Stimulated activated CD4-positive, alpha-beta T cell treated with anti-CD3 and anti-CD28 coated beads, Interleukin-1b, Interleukin-23, amount 100 ng/mL, for 1 hour (primary cell): ENCODE measurements at places on chromosomes 7 and 10.

DNA sequence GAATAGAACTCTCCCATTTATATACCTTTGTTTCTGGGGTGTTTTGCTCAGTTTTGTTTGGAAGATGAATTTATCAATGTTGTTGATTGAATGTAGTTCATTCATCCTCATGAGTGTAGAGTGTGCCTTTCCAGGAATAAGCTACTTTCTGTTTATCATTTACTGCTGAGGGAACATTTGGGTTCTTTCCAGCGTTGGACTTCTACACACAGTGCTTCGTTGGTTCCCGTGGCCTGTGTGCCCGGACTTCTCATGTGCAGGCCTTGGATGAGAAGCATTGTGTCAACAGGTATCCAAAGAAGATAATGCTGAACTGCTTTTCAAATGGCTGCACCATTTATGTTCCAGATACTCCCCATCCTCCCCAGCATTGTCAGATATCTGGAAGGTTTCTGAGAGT lies 107.6 kb upstream of the TNS3 start:
- DNase-seq, result no peak

DNA sequence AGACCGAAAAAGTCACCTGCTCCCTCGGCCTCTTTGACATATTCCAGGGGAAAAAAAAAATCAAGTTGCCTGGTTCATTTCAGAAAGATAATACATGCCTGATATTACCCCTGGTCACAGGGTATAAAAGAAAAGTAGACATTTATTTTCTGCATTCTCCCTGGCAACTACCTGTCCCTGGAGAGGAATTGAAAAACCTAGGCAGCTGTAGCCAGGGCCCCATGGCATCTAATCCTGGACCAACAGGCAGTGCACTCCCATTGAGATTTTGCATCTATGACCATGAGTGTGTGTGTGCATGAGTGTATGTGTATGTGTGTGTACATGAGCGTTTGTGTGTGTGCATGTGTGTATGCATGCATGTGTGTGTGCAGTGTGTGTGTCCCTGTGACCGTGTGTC lies 338.2 kb upstream of the PFKP start:
- DNase-seq, result no peak

- no peak for DNase-seq
These were observed 62.9 kb downstream of the AKR1B1 start for GRCh38 chr7:134396031-134396430.

DNA sequence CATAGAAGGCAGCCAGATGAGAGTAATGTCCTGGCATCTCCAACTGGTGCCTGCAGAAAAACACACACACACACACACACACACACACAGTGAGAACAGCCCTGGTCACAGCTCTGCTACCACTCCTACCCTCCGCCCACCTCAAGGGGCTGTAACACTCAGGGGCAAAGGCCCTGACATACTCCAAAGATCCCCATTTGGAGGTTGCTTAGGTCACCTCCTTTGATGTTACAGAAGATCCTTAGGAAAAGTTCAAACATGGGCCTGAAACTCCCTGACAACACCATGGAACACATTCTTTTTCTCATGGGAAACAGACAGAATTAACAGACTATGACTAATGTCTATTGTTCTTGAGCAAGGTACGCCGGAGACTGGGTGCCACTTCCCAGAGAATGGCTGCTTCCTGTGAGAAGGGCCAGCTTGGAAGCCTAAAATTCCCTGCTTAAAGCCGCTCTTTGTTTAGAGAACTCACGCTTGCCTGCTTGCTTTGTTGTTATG lies 27.7 kb downstream of the DENND11 start:
- DNase-seq, result no peak

DNA sequence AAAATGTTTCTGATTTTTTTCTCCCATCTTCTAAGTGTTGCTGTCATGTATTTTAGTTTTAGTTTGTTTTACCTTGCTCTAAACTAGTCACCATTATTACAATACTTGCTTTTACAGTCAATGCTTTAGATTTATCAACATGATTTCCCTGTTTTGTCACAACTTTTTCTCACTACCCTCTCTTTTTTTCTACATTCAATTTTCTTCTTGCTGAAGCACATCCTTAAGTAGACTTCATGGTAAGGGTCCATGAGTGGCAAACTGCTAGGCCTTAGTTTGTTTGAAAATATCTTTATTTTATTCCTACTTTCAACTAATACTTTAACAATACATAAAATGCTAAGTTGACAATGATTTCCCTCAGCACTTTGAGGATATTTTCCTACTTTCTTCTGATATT lies 173.5 kb downstream of the DNAJC1 start:
- no peak for DNase-seq

DNA sequence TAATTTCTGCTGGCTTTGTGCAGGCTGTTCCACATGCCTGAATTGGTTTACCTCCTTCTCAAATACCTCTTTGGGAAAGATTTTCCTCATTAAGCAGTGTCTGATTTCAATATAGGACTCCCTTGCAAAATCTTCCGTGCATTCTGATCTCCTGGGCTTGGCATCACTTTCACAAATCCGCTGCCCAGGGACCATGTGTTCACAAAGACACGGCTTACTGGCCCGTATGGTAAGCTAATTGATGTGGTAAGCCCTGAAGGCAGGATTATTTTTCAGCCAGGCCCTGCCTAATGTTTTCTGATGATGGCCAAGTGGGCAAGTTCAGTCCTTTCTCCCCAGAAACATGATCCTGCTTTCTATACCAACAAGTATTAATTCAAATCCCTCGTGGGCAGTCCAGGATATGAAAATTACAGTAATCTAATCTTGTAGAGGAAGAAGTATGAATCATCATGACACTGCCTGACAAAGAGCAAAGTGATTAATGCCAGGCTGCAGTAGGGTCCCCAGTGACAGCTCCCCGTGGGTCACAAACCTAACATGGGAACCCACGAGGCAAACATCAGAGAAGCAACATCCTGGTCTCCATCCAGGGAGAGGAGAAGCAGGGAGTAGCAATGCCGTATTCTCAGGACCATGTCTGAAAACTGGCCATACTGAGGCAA lies 11.6 kb upstream of the SVIL start:
- no peak for DNase-seq

- no peak for DNase-seq
These were observed 838.2 kb upstream of the POM121L12 start for GRCh38 chr7:52197221-52197620.

- no peak for DNase-seq
These were observed 7.8 kb downstream of the LIPM start for GRCh38 chr10:88810196-88810961.

DNA sequence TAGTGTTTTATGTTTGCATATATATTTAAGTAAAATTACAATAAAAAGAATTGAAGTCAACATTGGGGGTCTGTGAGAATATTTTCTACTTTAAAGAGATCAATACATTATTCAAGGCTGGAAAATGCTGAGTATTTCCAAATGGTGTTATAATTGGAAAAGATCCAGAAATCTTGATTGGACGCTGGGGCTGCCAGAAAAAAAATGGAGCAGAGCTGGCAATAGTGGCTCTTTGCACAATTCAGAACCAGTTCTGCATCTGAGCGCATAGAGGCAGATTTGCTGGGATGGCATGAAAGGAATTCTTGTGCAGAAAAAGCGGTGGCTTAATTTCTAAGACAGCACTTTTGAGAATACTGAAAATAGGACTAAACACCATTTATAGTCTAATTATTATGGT lies 10.8 kb upstream of the VWC2 start:
- no peak for DNase-seq

DNA sequence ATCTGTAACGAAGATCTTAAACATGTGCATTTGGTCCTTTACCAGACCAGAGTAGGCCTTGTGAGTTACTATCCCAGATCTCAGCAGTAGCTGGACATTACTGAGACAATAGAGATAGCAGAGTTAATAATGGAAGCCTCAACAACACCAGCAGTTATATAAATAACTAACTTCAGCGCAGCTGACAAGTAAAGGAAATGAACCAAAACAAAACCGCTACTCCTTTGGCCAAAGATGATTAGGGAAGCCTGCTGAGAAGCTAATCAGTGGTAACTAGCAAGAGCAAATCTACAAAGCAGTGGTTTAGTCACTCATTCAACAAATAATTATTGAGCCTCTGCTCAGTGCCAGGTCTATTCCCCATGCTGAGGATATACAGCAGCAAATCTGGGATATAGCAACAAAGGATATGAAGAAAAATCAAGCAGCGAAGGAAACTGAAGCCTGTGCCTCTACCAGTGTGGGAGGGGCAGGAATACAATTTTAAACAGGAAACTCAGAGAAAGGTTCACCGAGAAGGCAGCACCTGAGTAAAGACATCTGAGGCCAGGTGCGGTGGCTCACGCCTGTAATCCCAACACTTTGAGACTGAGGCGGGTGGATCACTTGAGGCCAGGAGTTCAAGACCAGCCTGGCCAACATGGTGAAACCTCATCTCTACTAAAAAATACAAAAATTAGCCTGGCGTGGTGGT lies 103.6 kb downstream of the ELMO1 start:
- no peak for DNase-seq

DNA sequence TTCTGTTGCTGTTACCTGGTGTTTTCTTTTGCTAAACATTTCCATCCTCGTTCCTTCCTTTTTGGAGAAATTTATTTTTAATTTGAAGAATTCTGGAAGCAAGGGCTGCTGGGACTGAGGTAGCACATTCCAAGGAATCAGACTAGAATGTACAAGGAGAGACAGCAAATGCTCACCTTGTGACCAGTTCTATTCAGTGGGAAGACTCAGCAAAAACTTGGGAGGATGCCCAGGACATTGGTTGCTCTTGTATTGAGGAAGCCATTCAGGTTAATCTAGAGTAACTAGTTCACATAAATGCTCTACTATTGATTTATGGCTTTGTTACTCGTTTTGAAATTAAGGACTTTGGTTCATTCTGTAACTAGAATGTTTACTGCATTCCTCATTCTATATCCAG lies 11.3 kb downstream of the PLCE1 start:
- no peak for DNase-seq

DNA sequence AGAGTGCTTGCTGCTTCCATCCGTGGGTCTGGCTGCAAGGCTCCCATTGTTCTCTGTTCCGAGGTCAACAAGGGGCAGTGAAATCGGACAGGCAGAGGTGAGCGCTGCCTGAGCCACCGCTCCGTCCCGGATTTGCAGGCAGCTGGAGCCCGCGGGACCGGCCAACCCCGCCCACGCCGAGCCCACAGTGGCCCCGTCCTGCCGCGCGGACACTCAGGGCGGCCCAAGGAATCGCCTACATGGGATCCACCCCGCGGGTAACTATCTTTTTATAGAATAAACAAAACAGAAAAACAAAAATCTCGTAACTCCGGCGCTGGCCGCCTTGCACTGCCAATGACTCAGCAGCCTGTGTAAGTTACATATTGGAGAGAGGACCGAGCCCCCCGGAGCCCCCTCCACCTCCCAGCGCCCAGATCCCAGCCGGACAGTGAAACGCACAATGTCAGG lies 1.9 kb downstream of the BNIP3 start:
- DNase-seq, result no peak

DNA sequence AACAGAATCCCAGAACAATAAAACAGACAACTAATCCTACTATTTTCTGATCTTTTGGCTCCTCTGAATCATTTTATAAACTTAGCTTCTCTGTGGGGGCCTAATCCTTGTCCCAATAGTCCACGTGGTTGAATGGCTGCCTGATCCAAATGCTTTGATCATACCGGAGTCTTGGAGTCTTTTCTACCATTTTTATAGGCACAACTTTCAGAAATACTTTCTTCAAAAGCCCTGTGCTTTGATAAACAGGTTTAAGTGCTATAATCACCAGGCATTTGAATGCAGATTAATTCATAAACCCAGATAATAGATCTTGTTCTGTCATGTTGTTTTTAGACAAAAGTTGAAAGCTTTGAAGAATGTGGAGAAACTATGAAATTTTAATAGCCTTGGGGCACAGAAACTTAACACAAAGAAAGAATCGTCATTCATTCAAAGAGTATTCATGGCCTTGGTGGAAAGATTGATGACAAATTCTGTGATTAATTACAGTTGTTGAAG lies 163.7 kb downstream of the AHR start:
- no peak for DNase-seq

DNA sequence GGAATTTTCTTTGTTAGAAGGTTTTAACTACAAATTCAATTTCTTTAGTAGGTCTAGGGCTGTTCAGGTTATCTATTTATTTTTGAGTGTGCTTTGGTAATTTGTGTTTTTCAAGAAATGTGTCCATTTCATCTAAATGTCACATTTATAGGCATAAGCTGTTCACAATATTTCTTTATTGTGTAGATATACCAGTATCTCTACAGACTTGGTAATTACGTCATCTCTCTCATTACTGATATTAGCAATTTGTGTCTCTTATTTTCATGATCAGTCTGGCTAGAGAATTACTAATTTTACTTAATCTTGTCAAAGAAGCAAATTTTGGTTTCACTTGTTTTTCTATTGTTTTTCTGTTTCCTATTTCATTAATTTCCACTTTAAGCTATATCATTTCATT lies 152.0 kb downstream of the RNLS start:
- DNase-seq, result no peak

- DNase-seq, result no peak
These were observed 6.4 kb downstream of the HEPACAM2 start for GRCh38 chr7:93219868-93220267.

DNA sequence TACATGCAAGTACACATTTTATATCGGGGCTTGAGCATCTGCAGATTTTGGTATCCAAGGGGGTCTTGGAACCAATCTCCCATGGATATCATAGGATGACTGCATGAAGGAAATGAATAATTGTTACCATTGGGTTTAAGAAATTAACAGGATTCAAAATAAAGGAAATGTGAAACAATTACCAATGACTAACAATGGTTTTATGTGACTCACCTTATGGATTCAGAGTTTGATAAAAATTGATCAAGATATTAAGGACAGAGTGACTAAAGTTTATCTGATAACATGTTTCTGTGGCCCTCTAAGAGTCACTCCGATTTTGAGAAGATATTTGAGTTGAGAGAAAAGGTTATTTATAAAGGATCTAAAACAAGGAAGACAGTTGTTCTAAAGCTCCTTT lies 93.0 kb upstream of the ODAD2 start:
- DNase-seq, result no peak

DNA sequence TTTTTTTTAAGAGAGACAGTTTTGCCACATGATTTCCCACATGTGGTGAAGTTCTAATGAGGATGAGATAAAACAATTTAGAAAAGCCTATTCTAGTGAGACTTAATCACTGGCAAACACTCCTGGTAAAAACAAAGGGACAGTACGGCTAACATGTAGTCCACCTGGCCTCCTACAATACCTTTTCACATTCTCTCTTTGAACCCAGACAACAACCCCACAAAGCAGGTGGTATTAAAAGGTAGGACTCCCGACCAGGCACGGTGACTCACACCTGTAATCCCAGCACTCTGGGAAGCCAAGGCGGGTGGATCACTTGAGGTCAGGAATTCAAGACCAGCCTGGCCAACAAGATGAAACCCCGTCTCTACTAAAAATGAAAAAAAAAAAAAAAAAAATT lies 12.4 kb downstream of the PARD3 start:
- DNase-seq, result no peak

GRCh38 chr10:17206210-17206709 lies 4.8 kb upstream of the TRDMT1 start:
- DNase-seq, result no peak
